Activated naive CD4-positive, alpha-beta T cell treated with anti-CD3 and anti-CD28 coated beads for 36 hours (primary cell): ENCODE measurements at places on chromosomes 7 and 10. TPM values are rescaled to one million over a fixed set of nuclear protein-coding genes. Genes with fewer than 3 reads are reported as not detected.

DNA sequence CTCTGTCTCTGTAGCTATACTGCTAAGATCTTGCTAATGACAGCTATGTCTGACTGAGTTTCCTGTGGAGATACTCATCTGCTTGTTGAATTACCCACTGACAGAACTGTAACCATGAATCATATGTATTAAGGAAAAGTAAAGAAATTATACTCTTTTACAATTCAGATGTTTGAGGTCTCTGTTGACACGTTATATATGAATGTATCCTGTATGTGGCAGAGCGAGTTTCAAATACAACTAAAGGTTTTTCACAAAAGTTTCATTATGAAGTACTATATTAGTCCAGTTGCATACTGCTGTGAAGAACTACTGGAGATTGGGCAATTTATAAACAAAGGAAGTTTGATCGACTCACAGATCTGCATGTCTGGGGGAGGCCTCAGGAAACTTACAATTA lies 232.5 kb downstream of the CDK14 start:
- no peaks in the 10 kb centered on the region for H3K4me1 ChIP-seq
- no peaks in the 10 kb centered on the region for H3K36me3 ChIP-seq
- no peak for DNase-seq
- H3K27me3 ChIP-seq = no peaks in the 10 kb centered on the region
- H3K4me3 ChIP-seq = no peak overlapping the region

- no peaks in the 10 kb centered on the region for H3K36me3 ChIP-seq
- no peaks in the 10 kb centered on the region for H3K27me3 ChIP-seq
- H3K4me1 ChIP-seq = no peaks in the 10 kb centered on the region
- DNase-seq = no peak
- H3K4me3 ChIP-seq = no peak overlapping the region
- no peak overlapping the region for H3K27ac ChIP-seq
These were observed 191.8 kb downstream of the GALNT17 start for GRCh38 chr7:71323726-71324125.

GRCh38 chr10:116241085-116241484 lies 31.9 kb downstream of the GFRA1 start:
- H3K4me3 ChIP-seq = no peak overlapping the region
- no peaks in the 10 kb centered on the region for H3K4me1 ChIP-seq
- DNase-seq = no peak

Gene ABCC2
- total RNA-seq = 0.64 TPM

Gene PLA2G12B
- not detected for total RNA-seq

Gene TFAM
- total RNA-seq = 91.8 TPM
